ENCODE measurements at places on chromosomes 4 and X. TPM values are rescaled to one million over a fixed set of nuclear protein-coding genes. Genes with fewer than 3 reads are reported as not detected.

DNA sequence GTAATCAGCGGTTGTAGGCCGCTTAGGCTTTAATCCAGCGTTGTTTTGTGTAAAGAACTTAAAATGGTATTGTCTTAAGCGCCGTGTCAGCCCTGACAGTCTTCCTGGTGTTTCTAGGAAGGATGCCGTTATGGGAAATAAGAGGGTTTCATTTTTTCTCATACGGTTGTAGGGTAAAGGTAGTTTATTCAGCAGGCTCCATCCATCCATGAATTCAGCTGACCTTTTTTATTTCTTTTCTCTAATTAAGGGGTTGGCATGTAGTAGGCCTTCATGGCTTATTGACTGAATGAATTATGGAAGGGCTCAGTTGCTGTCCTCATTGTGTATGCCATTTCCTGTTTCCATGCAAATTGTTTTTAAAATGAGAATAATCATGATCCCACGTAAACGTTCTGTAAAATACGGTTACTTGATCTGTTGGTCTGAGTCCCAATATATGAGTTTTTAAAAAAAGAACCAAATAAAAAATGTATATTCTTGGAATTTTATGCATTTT is 693 bp downstream of the OCIAD1 start:
- DNase-seq = no peak

DNA sequence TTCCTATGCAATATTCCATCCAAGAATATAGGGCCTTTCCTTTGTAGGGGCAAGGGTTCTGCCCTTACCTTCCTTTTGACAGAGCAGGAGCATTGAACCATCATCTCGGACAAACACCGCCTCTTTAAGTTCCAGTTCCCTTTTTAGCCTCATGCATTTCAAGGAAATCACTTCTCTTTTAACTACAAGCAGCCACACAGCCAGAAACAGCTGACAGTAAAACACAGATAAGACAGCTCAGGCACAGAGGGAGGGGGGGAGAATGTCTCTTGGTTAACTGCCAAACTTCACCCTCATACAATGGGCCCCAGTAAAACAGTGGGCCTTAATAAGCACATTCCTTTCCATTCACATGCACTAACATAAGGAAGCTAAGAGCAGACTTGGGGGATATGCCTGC is 648.3 kb downstream of the GABRG1 start:
- DNase-seq = no peak

- DNase-seq = no peak
Observed at GRCh38 chr4:28225050-28225449, 1364.4 kb downstream of the STIM2 start.

GRCh38 chr4:184400375-184400870 is 73.9 kb downstream of the IRF2 start:
- DNase-seq = no peak

- DNase-seq = no peak
Observed at GRCh38 chr4:158778156-158778711, 9.4 kb downstream of the FNIP2 start.

DNA sequence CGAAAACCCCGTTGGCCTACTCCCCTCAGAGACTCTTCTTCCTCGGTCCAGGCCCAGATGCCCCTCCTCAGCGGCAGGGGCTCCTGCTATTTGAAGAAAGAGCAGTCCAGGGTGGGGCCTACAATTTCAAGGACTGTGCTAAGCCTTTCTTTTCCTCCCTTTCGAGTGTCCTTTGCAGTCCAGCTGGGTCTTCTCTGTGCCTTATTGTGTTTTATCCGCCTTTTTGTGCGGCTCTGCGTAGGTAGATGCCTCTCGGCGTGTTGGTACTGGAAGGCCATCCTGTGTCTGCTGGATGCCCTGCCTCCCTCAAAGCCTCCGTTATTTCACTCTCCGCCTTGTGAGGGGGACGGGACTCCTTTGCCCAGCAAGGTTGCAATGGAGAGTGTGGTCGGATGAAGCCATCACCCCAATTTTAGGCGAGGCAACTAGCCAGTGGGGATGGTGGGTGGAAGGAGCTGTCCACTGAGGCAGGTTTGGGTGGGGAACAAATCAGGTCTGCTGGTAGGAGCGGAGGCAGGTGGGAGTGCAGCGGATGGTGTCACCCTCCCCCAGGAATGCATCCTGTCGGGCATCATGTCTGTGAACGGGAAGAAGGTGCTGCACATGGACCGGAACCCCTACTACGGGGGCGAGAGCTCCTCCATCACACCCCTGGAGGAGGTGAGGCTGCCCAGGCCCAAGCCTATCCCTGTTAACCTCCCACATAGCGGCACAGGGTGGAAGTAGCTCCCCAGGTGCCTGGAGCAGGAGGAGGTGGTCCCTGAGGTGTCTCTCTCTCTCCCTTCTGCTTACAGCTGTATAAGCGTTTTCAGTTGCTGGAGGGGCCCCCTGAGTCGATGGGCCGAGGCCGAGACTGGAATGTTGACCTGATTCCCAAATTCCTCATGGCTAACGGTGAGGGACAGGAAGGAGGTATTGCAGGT is 1.3 kb downstream of the GDI1 start:
- no peak for DNase-seq

- no peak for DNase-seq
Observed at GRCh38 chrX:72366178-72366577, 60.5 kb upstream of the CITED1 start.

DNA sequence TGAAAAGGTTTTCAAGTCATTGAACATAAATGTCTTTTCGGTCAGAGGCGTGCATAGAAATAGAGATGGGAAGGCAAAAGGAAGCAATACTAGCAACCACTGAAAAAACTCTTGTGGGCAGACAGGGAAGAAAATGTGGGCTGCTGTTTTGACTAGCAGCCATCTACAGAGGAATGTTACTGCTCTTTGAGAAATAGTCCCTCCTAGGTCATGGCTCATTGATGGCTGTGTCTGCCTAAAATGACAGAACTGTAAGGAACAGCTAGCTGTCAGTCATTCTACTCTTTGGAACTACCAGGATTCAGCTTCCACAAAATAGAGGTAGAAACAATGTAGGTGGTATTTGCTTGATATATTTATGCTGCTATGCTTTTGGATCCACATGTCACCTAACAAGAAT is 26.9 kb upstream of the TMPRSS11B start:
- no peak for DNase-seq

- no peak for DNase-seq
Observed at GRCh38 chr4:77332696-77333270, 175.8 kb downstream of the CCNG2 start.

TRO gene
- total RNA-seq = 14.0 TPM

NDP gene
- not detected for total RNA-seq

APELA gene
- total RNA-seq = not detected

GPRASP1 gene
- 6.8 TPM for total RNA-seq
